ENCODE measurements at places on chromosomes 7 and 10.

DNA sequence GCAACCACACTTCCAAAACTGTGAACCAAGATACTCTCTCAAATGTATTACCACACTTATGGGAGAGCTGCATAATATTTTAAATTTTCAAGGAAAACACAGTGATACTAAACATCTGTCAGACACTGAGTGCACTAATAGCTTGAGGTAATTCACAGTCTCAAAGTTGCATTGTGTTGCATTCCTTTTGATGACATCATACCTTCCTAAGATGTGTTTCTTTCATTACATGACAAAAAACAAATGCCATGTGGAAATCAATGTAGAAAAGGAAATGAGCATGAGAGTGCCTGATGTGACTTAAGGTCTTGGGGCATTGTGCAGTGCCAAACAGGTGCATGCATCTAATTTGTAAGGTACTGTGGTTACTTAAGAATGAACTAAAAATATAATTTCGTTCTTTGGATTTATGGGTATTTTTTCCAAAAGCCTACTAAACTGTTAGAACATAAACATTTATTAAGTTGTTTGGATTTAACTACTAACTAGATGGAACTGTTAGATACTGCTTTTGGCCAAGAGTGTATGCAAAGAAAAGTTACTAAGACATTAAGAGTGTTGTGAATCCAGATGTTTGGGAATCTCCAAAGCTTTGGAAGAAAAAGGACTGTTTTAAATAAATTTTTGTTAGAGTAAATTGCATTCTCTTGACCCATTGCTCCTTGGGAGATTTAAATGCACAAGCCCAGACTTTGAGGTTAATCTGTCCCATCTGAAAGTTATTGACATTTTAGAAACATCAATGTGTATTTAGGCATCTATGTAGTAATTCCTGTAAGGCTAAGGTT is 496.2 kb upstream of the SEMA3D start:
- DNase-seq, result no peak

GRCh38 chr10:53479365-53479764 is 706.8 kb upstream of the MBL2 start:
- DNase-seq, result no peak

DNA sequence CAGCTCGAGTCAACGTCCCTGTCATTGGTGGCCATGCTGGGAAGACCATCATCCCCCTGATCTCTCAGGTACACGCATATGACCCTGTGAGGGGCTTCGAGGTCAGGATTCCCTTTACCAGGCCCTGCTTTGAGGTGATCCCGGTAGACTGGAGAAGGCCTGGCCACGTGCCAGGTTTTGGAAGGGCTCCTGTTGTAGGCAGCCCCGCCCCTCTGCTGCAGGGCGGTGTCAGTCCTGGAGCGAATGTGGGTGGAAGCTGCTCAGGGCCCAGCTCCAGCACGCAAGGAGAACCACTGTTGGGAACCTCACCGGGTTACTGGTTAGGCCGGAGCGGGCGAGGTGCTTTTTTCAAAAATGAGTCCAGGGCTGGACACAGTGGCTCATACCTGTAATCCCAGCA is 15.6 kb downstream of the MDH2 start:
- no peak for DNase-seq

GRCh38 chr10:93921338-93921737 is 27.6 kb downstream of the SLC35G1 start:
- no peak for DNase-seq

GRCh38 chr7:106720641-106721040 is 59.7 kb upstream of the CCDC71L start:
- DNase-seq, result no peak

DNA sequence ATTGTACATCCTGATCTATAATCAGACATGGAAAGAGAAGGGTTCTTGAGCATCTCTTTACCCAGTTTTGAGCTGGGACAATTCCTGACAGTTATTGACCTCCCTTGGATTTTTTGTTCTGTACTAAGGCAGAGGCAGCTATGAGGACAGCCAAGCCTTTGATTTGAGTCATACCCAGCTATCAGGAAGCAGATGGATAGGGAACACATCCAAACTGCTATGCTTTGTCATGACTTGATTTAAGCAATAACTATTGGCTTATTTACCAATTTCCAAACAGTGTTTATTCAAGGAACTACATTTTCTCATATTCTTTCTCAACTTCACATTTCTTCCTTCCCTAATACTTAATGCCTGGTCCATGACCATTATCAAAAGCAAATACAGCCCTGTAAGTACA is 396.4 kb upstream of the STEAP1 start:
- DNase-seq, result no peak

- DNase-seq, result no peak
These were observed 14.6 kb upstream of the LFNG start for GRCh38 chr7:2504889-2505375.
